ENCODE measurements at places on chromosomes 11 and 22.

DNA sequence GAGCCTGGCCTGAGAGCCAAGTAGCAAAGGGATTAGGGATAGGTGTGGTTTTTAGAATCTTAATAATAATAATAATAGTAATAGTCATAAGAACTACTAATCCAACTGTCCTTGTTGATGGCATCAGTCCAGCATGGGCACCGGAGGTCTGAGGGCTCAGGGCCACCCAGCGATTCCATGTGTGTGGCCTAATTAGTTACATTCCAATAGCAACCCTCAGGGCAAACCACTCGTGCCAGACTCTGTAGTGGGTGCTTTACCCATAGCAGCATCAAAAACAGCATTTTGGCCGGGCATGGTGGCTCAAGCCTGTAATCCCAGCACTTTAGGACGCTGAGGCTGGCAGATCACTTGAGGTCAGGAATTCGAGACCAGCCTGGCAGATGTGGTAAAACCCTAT, 19.0 kb upstream of the MYH9 start:
- DNase-seq, result no peak

DNA sequence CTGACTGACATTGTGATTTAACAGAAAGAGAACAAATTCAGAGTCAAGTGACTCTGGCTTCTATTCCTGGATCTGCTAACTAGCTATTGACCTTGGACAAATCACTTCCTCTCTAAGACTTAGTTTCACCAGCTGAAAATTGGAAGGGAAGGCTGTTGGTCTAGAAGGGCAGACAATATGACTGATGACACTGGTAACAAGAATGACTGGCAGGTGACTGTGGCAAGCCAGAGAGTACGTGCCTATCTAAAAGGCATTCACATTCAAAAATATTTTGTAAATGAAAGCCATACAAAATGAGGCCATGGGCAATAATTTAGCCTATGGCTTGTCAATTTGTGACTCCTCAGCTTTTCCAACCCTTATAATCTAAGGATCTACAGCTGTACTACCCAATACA, 23.5 kb downstream of the SERGEF start:
- DNase-seq, result no peak

DNA sequence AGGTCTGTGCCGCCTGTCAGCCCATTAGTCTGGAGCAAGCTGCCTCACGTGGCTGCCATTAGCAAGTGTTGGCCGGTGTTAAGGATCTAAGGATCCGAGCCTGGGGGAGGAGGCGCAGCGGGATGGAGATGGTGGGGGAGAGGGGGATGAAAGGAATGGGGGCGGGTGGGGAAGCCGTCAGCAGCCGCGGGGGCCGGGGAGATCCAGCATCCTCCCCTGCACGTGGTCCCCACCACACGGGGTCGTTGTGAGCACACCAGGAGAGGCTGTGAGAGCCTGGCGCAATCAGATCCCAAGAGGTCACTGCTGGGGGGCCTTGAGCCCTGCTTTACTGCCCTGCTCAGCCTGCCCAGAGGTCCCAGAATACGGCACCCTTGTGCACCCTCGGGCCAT, 7.3 kb downstream of the CABP7 start:
- DNase-seq, result peak; percentile 46

DNA sequence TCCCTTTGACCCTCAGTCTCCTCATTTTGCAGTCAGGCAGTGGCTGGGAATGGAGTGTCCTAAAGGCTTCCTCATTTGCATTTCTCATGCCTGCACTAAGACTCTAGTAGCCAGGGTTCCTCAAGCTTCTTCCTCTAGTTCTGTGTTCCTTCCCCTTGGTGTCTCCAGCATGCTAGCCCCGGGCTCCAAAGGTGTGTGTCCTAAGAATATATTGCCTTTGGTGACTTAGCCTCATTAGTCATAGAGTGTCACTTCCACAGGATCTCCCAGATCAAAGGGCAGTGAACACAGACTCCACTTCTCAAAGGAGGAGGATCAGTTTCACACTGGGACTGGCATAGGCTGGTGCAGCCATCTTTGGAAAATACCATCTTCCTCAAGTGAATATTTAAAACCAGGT, 21.4 kb upstream of the ACER3 start:
- peak; percentile 53 for DNase-seq

GRCh38 chr11:14635546-14635945, 8.1 kb upstream of the PDE3B start:
- DNase-seq, result no peak

DNA sequence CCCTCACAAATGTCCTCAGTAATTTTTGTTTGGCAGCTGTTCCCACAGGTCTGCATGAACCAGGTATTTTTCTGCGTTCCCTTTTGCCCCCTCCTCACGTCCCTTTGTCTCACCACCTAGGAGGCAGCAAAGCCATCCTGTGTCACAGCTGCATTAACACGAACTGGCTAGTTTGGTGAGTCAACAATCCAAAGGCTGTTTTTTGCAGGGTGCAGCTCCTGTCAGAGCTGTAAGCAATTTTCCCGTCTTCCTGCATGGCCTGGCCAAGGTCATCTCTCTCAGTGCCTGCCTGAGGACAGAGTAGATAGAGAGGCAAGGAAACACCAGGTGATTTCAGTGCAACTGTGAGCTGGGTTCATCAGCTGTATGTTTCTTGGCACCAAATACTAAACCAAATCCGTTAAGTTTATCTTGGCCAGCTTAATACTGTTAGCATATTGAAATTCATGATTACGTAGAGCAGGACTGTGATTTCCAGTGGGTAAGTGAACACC, 20.6 kb upstream of the VSIG10L2 start:
- DNase-seq, result peak; percentile 51

- DNase-seq, result no peak
Observed at GRCh38 chr11:36037031-36037430, 93.2 kb downstream of the LDLRAD3 start.

DNA sequence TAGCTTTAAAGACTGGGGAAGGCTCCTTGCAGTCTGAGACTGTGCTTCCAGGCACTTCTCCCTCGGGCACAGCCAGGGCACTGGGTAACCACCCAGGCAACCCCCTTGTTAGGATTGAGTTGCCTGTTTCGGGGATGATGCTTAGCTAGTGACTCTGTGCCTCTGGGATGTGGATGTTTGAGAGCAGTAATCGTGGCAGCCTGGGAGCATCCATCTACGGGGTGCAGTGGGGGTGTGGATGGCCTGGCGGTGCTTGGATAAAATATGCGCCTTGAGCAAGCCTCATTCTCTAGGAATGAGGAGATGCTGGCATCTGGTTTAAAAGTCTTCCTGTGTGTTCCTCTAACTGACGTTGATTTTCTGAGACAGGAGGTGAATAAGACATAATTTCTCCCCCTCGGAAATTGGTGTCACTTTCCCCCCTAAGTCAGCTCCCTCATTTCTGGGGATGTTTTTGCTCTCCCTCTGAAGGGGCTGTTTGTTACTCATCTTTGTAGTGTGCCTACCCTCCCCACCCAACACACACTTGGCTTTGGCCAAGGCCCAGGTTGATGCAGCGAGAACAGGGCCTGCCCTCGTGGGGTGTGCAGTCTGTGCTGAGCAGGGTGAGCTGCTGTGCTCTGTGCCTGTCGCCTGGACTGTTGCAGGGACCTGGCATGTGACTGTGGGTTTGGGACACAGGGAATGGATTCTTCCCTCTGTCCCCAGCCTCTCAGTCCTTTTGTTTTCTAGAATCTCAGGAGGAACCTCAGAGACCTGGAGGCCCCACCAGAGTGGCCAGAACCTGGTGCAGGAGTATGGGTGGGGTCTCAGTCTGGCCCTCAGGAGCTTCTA, 2.0 kb downstream of the GNAZ start:
- no peak for DNase-seq

DNA sequence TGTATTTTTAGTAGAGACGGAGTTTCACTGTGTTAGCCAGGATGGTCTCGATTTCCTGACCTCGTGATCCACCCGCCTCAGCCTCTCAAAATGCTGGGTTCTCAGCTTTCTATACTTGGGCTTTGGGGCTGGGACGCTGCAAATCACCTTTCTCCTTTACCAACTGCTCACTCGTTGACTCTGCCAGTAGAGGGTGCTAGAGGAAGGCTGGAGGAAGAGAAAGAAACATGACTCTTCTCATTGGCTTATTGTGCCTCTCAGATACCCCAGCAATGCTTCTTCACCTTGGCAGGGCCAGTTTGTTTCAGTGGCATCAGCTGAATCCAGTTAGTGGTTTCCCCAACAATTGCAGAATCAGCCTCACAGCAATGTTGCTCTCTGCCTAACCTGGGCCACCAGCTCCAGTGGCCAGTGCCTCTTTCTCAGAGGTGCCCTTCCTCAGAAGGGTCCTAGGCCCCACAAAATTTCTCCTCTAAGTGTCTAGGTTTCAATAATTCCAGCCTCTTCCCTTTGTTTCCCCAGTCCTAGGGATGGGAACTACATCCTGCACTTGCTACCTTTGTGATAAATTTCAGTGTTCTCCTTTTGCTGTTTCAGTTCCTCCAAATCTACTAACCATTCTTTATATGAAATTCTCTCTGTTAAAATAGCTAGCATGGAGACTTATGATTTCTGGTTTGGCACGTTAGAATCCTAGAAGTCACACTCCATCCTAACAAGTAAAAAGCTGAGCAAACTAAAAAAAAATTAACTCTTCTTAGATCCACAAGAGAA, 71.5 kb upstream of the VSTM5 start:
- no peak for DNase-seq

DNA sequence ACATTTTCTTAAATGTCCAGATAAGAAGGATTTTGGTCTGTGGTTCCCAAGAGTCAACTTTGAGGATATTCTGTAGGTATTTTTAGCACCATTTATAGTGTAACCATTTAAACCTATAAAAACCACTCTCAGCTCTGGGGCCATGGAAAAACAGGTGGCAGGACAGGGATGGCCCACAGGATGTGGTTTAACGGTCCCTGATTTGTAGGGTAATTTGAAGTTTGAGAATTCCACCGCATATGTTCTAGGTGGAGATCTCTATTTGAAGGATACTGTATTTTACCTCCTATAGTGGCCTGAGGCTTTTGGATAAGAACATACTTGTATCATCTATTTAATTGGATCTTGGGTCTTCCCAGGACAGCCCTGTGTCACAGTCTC, 62.4 kb upstream of the IGLL5 start:
- DNase-seq, result no peak

- no peak for DNase-seq
Observed at GRCh38 chr22:44988671-44989070, 21.1 kb downstream of the PHF21B start.

DNA sequence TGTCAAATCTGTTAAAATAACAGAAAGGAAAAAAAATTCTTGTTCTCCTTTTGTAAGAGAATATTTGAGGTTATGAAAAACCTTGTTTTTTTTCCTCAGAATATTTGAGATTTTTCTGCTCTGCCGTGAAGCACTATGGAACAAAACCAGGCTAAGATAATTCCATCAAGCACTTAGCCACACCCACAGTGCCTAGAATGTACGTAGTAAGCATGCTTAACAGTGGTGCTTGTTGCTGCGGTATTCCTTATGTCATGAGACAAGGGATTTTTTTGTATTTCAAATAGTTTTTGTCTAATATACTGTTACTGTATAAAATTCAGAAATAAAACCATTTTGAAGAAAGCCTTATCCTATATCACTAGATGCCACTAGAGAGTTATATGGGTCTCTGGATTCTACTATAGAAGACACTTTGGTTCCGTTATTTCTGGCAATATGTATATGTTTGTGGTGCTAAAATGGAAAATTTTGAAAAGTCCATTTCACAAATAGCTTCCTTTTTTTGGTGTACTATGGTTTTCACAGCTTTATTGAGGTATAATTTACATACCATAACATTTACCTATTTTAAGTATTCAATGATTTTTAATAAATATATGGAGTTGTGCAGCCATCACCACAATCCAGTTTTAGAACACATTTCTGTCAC, 23.7 kb downstream of the PDHX start:
- DNase-seq, result no peak

- no peak for DNase-seq
Observed at GRCh38 chr11:70525006-70525405, 126.7 kb downstream of the CTTN start.

DNA sequence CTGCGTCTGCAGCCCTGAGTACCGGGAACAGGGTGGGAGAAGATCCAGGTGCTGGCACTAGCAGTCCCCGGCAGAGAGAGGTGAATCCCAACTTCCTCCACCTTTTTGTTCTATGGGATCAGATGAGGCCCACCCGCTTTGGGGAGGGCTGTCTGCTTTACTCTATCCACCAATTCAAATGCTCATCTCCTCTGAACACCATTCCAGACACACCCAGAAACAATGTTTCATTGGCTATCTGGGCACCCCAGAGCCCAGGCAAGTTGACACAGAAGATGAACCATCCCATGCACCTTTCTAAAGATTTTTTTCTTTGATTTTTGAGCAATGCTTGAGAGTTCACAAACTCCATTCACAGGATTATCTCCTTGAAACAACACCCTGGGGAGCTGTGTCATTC, 78.0 kb downstream of the PARVB start:
- DNase-seq, result no peak

DNA sequence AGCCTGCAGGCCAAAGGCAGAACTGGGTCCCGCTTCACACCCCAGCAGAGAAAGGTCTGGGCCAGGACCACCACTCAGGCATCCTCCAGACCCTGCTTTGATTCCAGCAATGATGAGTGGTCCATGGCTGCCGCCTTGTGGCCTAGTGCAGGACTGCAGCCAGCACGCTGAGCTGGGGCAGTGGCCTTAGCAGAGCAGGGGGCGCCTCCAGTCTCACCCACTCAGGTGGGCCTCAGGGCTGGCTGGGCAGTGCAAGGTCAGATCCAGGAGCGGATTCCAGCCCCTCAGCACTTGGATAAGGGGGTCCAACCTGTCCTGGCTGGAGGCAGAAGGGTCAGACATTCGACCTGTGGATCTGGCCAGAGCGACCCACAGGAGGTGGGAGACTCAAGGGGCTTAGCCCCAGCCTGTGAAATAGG, 9.6 kb upstream of the PDE2A start:
- DNase-seq, result peak; percentile 76

- no peak for DNase-seq
Observed at GRCh38 chr11:76291576-76292526, 85.5 kb upstream of the WNT11 start.

DNA sequence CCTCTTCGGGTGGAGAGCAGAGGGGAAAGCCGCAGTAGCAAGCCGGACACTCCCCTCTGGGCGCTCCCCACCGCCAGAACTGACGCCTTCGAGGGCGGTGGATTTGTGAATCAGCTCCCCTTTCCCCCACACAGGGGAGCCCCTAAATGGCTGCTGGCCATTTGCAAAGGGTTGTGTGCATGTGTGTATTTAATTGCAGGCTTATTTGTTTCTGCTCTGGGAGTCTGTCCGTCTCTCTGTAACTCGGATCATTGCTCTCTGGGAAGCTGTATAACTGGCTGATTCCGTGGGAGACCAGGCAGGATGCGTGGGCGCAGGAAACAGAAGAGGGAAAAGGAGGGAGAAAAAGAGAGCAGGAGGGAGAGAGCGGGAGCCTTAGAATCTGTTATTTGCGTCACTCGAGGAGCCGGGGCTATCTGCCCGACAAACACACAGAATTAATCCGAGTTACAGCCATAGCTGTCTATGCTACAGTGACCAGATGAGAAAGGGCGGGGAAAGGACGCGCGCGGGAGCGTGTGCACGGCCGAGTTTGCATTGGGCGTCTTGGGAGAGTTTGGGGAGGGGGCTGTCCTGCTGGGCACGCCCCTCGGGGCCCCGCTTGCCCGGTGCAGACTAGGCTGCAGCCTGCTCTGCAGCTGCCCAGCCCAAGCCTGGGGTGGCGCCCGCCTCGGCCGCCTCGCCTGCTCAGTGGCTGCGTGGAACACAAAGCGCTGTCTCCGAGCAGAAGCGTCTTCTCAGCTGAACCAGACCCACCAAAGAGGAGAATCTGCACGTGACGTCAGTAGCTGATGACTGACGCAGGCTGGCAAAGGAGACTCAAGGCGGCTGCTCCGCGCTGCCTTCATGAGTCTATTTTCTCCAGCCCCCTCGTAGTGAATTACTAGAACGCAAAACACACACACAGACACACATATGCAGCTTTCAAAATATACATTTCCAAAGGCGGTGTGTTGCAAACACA, 105.3 kb upstream of the HSD17B12 start:
- DNase-seq, result no peak
